Ureter (tissue), 1 donor: ENCODE measurements at places on chromosomes 6 and 20. TPM values are rescaled to one million over a fixed set of nuclear protein-coding genes. Genes with fewer than 3 reads are reported as not detected.

C2 gene
- total RNA-seq = 17.1 TPM

FAM217A gene
- total RNA-seq = not detected

AHCY gene
- total RNA-seq = 103 TPM

SNX14 gene
- total RNA-seq = 99.2 TPM

CFB gene
- 41.4 TPM for total RNA-seq

TRIM15 gene
- not detected for total RNA-seq
